ENCODE measurements at places on chromosomes 5 and 9.

DNA sequence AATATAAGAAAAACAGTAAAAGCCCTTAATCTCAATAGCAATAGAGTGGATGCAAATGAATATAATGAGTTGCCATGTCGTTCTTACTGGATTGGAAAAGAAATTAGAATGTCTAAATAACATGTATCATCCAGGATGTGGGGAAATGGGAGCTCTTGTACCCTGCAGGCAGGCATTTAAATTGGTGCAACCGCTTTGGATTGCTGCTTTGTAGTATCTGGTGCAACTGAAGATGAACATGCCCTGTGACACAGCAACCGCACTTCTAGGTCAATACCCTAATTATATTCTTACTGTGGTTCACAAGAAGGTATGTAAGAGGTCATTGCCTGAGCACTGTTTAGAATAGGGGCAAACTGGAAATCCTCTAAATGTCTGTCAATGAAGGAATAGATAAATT, 18.9 kb downstream of the MRPS30 start:
- no peak for DNase-seq

- DNase-seq = peak; percentile 20
These were observed 12.1 kb downstream of the PDCL start for GRCh38 chr9:122816163-122816867.

DNA sequence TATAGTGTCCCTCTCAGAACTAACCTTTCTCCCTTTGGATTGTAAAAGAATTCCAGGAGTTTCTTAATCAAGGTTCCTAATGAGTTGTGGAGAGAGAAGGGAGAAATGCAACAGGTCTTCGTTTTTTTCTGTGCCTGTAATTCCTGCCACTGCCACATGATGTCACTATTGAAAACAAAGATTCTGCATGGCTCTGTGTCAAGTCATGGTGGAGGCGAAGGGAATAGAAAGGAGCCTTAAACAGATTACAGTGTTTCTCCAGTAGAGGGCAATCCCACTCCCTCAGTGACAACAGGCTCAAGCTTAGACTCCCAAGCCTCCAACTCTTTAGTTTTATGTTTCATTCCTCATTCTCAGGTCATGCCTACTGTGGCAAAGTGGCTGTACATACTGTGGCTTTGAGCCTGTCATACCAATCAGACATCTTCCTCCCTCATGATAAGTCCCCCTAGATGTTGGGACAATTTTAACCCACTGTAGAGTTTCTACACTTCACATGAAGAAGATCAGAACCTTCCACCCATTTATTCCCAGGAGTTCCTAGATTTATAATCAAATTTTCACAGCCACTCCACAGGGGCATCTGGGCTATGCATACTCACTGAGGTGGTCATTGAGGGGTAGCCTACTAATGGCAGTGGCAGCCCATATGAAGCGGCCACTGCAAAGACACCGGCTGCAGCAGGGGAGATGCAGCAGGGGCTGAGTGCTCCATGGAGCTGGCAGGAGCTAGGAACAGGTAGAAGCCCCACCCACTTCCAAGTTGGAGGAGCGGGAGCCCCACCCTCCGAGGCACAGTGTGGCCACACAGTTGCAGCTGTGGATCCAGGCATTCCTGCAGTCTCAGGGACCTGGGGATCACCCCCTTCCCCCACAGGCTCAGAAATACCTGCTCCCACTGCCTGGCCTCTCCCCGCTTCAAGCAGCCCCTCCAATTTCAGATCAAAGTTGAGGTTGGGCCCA, 97.4 kb upstream of the TRIM32 start:
- no peak for DNase-seq

DNA sequence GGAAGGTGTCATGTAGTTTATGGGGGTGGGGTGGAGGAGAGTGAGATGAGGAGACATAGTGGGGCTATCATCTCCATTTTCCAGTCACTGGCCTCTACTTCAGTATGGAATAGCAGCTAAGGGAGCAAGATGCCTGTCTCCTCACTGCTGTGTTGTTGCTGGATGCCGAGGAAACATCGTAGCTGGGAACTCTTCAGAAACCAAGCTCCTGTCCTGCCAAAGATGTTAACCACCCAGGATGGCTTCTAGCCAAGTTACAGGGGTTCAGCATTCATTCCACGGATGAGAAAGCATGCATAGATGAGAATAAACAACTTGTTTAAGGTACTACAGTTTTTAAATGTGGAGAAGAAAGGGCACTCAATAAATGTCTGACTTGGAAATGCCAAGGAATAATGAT, 226.5 kb downstream of the ASTN2 start:
- no peak for DNase-seq

GRCh38 chr9:113876993-113877368, 872 bp downstream of the ZNF618 start:
- no peak for DNase-seq

- no peak for DNase-seq
These were observed 190.5 kb upstream of the CHD1 start for GRCh38 chr5:99119326-99119725.

DNA sequence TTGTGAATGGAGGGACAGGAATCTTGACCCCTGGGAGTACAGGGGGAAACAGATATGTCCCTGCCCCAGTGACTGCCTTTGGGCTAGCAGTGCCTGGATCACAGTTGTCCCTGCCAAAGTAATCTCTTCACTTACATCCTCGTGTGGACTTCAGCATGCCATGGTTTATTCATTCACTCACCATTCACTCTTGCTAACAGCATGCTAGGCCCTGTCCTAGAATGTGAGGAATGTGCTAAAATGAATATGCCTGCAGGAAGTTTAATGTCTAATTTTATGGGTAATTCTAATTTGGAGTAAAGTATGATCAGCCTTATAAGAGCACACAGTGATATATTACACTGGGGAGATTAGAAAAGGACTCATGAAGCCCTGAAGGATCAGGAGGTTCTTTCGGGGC, 63.0 kb downstream of the FAT2 start:
- no peak for DNase-seq

DNA sequence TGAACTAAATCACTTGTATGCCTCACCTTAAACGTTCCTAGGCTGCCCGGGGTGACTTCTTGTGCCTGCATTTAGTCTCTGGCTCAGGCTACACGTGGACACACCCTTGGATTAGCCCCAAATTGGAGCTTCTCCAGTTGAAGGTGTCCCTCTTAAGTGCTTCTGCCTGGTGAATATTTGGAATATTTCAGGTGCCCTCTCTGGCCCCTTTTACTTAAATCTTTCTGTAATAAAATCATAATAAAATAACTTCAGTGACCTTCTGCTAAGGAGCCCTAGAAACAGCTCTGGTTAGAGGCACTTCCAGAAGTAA, 74.3 kb upstream of the KLF9 start:
- no peak for DNase-seq

- no peak for DNase-seq
These were observed 18.8 kb downstream of the BRD8 start for GRCh38 chr5:138159666-138160065.
